ENCODE measurements at places on chromosomes 2 and 18.

GRCh38 chr2:186991766-186992417 lies 142.9 kb upstream of the ZSWIM2 start:
- DNase-seq: no peak

DNA sequence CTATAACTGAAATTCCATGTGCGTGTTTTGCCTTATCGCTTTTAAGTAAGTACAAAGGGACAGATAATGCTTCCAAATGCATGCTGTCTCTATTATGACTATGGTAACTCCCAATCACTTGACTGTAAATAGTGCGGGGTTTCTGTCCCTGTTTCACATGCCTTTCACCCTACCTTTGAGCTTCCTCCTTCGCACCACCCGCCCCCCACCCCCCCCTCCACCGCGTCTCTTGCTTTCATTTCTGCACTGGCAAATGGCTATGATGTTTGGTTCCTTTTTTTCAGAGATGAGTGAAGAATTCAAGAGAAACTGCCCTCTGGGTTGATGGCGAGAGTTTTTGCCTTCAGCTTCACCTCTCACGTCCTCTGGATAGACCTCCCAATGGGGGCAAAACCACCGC lies 25.0 kb upstream of the SPP2 start:
- DNase-seq: no peak

DNA sequence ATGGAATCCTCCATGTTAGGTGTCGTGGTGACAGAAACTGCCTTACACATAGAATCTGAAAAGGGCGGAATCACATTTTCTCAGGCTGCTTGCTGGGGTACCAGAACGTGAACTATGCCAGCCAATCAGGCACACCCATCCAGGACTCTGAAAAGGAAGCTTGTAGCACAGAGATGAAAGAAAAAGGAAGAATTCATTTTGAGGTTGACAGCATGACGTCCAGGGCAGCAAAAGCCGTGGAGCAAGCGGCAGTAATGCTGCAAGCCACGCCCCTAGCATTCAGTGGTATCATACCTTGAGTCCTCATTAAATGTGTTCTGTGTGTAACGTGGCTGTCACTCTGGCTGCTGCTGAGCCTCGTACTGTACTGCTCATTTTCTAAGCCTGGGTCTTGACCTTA lies 304.0 kb downstream of the DYSF start:
- no peak for DNase-seq

GRCh38 chr2:238644095-238645081 lies 203.5 kb upstream of the TWIST2 start:
- DNase-seq: peak; percentile 76

DNA sequence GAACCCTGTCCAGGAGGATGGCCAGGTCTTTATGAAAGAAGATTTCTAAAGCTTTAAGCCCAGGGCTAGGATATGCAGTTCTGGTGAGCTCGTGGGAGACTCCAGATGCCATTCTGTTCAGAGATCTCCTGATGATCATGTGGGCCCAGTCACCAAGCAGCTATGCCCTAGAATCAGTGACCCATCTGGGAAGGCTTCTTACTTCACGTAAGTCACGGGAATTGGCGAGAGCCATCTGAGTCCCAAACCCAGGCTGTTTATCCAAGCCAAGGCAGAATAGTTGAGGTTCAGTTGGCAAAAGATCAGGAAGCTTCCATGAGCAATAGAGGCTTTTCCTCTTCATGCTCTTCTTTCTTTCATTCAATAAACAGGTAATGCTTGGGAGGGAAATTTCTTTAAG lies 23.9 kb downstream of the ANTXR1 start:
- no peak for DNase-seq

DNA sequence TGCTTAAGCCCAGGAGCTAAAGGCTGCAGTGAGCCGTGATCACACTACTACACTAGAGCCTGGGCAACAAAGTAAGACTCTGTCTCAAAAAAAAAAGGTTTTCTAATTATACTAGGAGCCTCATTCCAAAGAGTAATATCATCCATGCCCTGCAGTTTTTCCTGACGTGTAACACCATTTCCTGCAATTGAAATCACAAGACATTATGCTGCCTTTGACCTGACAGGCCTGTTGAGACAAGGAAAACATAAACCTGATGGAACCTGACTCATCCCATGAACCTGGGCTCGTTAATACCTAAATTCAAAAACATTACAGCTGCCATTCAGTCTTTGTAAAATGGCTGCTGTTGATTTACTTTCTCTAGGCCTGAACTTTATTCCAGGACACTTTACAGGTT lies 58.7 kb upstream of the PEX13 start:
- no peak for DNase-seq

DNA sequence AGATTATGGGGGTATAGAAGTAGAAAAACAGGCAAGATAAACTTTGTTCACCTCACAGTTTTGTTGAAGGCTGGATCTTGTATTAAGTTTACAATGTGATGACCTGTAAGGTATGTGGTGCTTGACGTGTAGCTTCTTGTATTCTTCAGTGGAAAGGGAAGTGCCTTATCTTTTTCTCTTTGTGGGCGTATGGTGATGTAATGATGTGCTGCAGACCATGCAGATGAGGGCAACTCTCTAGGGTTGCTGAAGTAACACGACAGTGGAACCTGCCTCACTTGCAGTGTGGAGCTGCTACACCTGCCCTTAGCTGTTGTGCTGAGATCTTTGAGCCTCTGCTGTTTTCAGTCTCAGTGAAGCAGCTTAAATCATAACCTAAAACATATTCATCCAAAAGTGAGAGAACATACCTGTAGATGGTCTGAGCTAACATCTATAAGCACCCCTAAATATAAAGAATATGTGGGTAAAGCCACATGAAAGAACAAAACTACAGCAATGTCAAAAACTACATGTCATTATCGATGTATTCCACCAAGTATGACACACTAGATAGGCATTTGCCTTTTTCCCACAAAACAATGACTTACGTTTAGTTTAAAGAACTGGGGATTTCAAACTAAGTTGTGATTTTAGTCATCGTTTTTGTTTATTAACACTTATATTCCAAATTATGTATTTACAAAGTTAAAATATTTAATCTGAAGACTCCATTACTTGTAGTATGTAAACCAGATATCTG lies 1144.1 kb downstream of the CNTNAP5 start:
- DNase-seq: no peak

DNA sequence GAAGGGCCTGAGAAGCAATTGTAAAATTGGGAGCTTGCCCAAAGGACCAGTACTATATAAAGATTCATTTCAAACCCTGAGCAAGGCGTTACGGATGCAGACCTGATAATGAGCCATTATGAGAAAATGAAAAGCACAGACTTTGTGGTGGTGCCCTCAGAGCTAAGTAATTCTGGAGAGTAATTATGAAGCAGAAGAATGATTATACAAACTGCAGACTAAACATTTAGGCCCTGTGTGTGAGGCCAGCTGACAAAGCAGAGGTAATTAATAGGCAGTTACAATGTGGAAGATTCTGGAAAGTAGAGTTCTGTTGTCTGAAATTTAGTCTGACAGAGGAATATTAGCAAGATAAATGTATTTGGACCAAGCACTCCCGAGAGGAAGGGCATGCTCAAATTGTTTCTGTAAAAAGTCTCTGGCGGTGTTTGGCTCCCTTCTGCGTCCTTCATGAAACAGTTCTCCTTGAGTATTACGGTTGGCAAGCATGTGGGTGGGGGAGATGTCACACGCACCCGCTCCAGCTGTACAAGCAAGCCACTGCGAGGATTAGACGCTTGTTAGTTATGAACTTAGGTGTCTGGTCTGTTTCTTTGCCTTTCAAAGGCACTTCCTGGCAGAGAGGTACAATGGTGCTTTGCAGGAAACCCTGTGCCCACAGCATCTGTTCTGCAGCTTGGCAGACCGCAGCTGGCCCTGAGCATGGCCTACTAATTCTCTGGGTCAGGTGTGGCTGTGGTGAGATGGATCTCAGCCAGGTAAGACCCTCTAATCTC lies 45.5 kb downstream of the CDC42EP3 start:
- DNase-seq: peak; percentile 70

GRCh38 chr18:477565-477964 lies 22.9 kb downstream of the COLEC12 start:
- no peak for DNase-seq

GRCh38 chr2:121826036-121826435 lies 70.6 kb downstream of the TSN start:
- no peak for DNase-seq

DNA sequence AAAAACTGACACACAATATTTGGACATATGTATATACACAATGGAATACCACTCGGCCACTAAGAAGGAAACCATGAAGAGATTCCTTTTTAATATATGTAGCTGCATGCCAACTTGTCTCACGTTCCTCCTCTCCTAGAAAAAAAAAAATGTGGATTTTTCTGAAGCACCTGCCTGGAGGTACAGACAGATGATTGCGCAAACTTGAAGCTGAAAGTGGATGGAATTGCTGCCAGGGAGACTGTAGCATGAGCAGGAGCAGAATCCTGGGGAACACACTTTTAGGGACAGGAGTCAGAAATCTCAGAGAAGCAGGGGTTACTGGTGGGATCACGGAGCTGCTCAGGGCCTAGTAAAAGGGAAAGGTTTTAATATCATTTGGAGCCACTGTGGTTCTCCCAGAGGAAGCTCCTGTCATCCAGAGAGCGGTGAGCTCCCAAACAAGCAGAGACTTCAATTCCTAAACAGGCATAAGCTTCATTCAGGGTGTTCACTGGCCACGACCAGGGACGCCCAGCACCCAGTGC lies 640 bp upstream of the SPR start:
- DNase-seq: no peak
